Myometrial cell (primary cell): ENCODE measurements at places on chromosomes 1 and 21. TPM values are rescaled to one million over a fixed set of nuclear protein-coding genes. Genes with fewer than 3 reads are reported as not detected.

The S100A16 gene
- total RNA-seq = 807 and 927 TPM in 2 replicates

The AADACL3 gene
- total RNA-seq = not detected in 2 replicates

The MYCL gene
- not detected in 2 replicates for total RNA-seq

The GPA33 gene
- total RNA-seq = not detected in 2 replicates

The LEMD1 gene
- total RNA-seq = not detected in 2 replicates

The KIRREL1 gene
- 59.0 and 65.7 TPM in 2 replicates for total RNA-seq

The HSPG2 gene
- total RNA-seq = 92.8 and 107 TPM in 2 replicates
